CD4-positive, alpha-beta T cell treated with Interleukin-12 subunit alpha and Interleukin-12 subunit beta, for 1 hour (primary cell): ENCODE measurements at places on chromosomes 2 and 18.

DNA sequence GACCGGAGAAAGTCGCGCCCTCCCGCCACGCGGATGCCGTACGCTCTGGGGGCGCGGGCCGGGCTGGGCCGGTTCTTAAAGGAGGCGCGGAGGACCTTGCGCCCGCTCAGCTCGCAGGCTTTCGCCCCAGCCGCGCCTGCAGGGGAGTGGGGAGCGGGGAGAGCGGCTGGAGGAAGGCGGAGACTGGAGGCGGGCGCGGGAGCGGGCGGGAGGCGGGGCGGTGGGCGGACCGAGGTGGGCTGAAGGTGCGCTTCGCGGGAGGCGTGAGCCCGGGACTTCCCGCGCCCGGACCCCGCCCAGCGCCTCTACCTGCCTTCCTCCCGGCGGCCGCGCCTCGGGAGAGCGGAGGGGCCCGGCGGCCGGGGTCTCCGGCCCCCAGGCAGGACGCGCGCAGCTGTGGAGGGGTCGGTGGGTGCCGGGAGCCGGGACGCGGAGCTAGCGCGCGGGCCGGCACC is at the start of gene ADRA2B:
ADRA2B (minus strand) TSS at position 148 of the 455 bp plus-strand sequence. CDS start 422 bp downstream, outside the sequence.
- peak; percentile 87 for DNase-seq

DNA sequence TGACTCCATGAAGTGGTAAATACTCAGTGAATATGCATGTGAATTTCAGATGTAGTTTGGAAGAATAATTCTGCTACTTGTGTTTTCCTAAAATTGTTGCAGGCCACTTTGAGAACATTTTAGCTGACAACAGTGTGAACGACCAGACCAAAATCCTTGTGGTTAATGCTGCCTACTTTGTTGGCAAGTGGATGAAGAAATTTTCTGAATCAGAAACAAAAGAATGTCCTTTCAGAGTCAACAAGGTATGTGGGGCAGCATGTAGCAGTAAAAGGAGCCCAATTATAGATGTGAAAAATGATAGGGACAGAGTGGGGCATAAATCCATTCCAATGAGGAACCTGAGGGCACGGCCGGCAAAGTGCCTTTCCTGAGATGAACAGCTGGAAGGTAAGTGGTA is 16.1 kb downstream of the SERPINB5 start:
- no peak for DNase-seq

DNA sequence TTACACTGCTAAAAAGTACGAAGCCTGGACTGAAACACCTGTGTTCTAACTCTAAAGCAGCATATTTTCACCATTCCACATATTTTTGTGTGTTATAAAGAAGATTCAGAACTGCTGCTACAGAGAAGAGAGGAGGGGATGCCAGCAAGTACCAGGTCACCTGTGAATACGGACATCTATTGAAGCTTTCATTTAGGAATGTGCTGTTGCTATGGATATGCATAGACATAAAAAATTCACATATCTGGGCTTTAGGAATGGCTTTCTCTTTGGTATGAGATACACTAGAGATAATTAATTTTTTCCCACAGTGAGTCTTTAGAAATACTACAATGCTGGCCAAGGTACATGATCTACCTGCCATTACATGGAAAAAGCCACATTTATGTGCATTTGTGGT is 238.5 kb downstream of the WDR7 start:
- DNase-seq, result no peak

GRCh38 chr18:44898498-44898897 is 217.8 kb downstream of the SETBP1 start:
- no peak for DNase-seq

DNA sequence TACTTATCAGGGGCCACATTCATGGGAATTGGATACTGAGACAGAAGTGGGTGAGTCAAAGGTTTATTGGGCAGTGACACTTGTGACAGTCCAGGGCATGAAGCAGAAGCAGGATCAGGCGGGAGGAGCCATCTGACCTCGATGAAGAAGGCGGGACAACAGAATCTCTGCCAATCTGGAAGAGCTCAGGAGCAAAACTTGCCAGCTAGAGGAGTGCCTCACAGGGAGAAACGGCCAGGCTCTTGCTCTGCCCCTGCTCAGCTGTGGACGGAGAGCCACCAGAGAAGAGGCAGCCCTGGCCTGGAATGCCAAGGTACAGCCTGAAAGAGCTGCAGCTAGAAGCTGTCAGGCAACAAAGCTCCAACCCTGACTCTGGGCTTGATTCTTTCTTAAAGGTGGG is 16.9 kb downstream of the DAW1 start:
- DNase-seq, result no peak

GRCh38 chr18:14784133-14784532 is 36.2 kb downstream of the ANKRD30B start:
- DNase-seq, result no peak

DNA sequence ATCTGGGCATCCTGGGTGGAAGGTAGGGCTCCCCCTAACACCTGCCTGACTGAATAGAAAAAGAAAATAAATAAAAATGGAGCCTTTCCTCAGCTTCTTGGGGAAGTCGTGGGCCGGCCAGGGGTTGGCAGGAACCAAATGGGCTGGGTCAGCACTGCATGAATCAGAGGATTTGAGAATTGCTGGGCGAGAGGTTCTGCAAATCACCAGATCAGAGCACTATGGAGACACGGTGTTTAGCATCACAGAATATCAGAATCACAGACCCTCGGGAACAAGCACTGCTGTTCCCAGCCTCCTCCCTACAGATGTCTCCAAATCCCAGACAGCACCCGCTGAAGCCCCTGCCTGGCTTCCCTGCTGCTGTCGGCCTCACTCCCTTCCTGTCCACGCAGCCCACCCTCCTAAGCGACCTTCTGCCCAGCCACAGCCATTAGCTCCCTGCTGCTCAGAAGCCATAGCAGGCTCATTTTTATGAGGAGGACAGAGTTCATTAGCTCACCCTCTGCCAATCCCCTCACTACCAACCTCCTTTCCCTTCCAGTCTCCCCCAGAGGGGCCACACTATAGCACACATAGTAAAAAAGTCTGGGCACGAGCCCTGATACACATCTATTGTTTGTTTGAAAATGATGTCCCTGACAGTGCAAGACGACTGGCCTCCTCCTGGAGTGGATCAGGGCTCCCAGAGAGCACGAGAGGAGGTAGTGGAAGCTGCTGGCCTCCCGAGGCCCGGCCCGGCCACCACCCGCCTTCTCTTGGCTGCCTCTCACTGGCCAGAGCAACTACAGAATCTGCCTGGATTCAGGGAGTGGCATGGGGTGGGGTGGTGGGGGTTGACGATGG is 64.6 kb upstream of the TAF1B start:
- DNase-seq, result no peak

DNA sequence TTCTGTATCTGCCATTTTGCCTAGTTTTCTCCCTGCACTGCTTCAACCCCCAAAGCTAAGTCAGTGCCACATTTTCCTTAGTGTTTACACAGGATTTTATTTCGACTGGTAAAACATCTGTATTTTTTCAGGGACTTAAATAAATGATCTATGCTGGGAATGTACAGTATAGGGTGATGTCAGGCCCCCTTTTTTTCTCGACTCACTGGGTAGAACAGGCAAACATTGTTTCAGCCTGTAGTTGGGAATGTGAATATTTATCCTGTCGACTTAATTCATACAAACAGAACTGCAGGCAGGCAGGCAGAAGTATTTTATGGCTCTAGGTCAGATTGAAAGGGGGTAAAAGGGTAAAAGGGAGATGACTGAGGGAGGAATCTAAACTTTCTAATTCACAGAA is 123.5 kb upstream of the ZFP36L2 start:
- DNase-seq, result no peak

GRCh38 chr2:210477496-210477895 is 937 bp upstream of the LANCL1 start:
- DNase-seq, result peak; percentile 10

- DNase-seq, result no peak
Observed at GRCh38 chr2:16123856-16124780, 183.8 kb downstream of the MYCN start.

DNA sequence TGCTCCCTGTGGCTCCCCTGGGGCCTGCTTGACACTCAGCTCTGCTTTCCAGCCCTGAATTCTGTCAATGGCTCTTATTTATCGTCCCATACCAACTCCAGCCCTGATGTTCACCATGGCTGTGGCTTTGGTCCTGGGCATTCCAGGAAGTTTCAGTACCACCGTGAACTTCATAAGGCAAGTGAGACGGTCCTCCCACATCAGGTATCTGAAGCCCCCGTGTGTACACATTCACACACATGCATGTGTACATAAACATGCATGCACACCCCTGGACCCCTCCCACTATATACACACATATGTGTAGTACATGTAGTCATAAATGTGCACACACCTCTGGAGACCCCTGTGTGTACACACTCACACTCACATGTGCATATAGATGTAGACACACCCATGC is 43.3 kb upstream of the PUM2 start:
- DNase-seq, result no peak

DNA sequence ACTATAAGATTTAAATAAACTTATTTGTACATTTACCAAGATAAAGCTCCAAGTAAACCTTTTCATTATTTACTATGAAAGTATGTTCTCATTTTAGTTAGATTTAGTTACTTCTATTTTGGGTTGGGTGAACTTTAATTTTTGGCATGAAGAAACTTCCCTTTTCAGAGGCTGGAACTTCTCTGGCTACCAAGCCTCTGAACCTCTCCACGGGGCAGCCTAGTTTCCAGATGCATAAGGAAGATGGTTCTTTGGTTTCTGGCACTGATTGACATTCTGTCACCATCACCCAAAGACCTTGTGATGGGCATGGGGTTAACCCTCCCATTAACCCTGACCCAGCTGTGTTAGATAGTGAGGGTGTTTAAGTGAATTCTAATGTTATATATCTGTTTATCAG is 17.1 kb downstream of the PSD4 start:
- DNase-seq, result no peak

GRCh38 chr2:12399240-12399639 is 317.5 kb upstream of the TRIB2 start:
- DNase-seq, result no peak

DNA sequence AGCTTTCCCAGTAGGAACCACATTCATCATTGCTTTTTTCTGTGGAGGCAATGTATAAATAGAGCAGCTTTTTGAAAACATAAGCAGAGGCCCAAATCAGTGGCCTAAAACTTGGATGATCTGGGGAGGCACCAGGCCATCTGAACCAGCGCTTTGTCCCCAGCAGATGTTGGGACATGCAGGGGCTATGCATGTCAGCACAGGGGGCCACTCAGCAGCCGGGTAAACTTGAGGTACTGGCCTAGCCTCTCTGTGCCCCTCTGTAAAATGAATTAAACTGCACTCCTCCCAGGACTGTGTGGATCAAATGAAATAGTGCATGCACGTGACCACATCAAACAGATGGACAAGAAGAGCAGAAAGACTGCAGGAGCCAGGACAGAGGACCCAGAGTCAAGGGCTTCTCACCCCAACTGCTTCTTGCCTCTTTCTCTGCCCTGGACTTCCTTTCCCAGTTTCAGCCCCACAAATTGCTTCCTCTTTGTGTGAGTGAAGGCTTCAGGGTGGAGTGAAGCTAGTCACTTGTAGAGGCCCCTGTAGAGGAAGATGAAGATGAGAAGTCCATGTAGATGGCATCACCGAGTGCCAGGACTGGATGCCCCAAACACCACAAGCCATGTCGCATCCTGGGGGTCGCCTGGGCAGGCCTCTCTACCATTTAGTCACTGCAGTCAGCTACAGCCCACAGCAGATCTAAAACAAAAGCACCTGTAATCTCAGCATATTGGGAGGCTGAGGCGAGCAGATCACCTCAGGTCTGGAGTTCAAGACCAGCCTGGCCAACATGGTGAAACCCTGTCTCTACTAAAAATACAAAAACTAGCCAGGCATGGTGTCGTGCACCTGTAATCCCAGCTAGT is 53.2 kb downstream of the IMPA2 start:
- no peak for DNase-seq

DNA sequence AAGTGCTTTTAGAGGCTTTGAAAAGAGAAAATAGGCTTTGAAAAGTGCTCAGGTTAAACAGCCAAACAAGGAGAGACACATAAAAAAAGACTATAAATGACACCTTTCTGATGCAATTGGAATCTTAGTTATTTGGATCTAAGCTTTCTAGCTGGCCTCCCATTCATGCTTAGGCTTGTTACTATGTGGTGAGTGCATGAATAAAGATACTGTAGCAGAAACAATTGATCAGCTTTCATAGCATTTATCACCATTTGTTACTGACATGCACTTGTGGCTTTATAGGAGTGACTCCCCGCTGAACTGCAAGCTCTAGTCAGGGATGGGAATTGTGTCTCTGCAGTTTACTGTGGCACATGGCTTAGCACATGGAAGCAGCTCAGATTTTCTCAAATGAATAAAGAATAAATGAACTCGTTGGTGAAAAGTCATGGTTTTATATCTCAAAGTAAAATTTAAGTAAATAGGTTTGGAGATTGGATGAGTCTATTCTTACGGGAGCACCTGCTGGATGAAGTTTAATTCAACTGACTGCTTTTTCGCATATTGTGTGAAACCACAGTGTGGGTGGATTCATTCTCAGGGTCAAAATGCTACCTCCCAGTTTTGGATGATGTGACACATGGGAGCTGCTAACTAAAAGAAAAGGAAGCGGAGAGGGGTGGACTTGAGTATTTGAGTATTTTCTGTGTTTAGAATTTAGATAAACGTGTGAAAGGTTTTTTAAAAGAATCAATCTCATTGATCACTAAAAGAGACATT is 91.1 kb upstream of the NOL4 start:
- DNase-seq, result no peak

DNA sequence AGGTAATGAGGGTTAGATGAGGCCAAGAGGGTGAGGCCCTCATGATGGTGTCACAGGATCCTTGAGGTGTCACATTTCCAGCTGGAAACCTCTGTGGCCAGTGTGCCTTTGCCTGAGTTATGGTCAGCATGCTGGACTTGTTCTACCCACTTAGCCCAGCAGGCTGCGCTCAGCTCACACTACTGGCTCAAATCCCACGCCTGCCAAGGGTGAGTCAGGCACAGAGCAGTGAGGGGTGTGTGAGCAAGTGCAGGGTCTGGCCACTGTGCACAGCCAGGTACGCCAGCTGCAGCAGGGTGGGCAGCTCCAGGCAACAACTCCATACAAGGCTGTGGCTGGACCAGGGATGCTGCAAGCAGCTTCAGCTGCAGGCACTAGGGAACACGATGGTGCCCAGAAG is 616.6 kb upstream of the FSHR start:
- DNase-seq, result no peak

DNA sequence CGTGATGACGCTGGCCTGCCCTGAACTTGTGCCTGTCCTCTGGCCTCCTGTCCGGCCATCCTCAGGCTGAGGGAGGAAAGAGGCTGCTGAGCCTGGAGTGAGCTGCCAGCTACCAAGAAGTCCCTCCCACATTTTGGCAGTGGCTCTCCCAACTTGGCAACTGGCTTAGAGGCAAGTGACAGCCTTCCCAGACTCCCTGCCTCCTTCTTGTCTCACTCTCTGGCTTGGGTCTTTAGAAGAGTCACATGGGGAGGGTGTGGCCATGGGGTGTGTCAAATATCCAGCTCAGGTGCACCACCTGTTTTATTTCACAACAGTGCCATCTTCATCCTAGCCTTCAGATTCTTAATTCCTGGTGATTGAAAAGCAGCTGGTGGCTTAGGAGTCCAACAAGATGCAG is 222.9 kb downstream of the PRKCE start:
- DNase-seq, result no peak
